ENCODE measurements at places on chromosomes 6 and 20. TPM values are rescaled to one million over a fixed set of nuclear protein-coding genes. Genes with fewer than 3 reads are reported as not detected.

GRCh38 chr20:14576196-14576877 lies 238.9 kb upstream of the FLRT3 start:
- no peaks in the 10 kb centered on the region for H3K36me3 ChIP-seq
- no peaks in the 10 kb centered on the region for H3K27me3 ChIP-seq
- no peaks in the 10 kb centered on the region for H3K4me1 ChIP-seq
- DNase-seq, result no peak
- no peak overlapping the region for H3K4me3 ChIP-seq

Gene ROS1
- polyA plus RNA-seq, result not detected

Gene LGSN
- not detected for polyA plus RNA-seq

DNA sequence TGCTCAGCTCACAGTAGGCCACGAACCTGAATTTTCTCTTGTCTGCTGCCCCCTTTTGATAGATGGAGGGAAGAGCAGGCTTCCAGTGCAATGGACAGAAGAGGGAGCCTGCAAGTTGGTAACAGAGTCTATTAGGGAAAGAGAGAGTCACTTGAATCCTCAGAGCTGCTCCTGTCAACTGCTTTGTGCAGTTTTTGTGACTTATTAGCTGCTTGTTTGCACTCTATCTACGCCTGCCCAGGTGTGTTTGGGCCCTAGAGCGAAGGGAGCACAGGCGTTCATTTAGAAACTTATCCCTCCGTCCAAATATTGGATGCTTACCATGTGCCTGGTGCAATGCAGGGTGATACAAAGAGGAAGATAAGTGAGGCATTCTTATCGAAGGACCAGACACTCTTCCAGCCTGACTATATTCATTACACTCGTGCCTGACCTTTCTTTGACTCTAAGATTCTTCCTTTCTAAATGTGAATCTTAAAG lies 11.6 kb upstream of the SLC2A12 start:
- H3K4me1 ChIP-seq, result no peaks in the 10 kb centered on the region
- peaks cover 4% of the 10 kb centered on the region for H3K27me3 ChIP-seq
- DNase-seq, result peak; percentile 45
- no peak overlapping the region for H3K27ac ChIP-seq
- H3K4me3 ChIP-seq, result no peak overlapping the region

Measured in immature natural killer cell (primary cell).